ENCODE measurements at places on chromosomes 5 and 9. TPM values are rescaled to one million over a fixed set of nuclear protein-coding genes. Genes with fewer than 3 reads are reported as not detected.

- no peak for DNase-seq
Measured at GRCh38 chr9:445033-445432, 230.4 kb downstream of the DOCK8 start.

GRCh38 chr9:91119142-91119541 is 242.6 kb downstream of the AUH start:
- DNase-seq: peak; percentile 70

GRCh38 chr5:337563-338130 is 16.1 kb downstream of the AHRR start:
- DNase-seq: no peak

GRCh38 chr5:67206461-67206860 is 9.9 kb upstream of the CD180 start:
- no peak for DNase-seq

- DNase-seq: no peak
Measured at GRCh38 chr5:137888863-137889759, at the start of gene PKD2L2. PKD2L2 (plus strand) TSS chr5:137889457; CDS start chr5:137889492, 35 bp downstream.

DNA sequence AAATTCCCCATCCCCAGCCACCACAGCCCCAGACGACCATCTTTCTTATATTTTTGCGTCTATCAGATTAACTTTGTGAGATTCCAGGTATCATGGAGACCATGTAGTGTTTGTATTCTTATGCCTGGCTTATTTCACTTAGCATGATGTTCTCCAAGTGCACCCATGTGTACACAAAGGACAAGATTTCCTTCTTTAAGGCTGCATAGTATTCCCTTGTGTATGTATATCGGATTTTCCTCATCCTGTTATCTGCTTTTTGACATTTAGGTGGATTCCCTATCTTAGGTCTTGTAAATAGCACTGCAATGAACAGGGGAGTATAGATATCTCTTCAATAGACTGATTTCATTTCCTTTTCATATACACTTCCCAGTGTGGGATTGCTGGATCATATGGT is 5.3 kb upstream of the TAF11L2 start:
- no peak for DNase-seq

DNA sequence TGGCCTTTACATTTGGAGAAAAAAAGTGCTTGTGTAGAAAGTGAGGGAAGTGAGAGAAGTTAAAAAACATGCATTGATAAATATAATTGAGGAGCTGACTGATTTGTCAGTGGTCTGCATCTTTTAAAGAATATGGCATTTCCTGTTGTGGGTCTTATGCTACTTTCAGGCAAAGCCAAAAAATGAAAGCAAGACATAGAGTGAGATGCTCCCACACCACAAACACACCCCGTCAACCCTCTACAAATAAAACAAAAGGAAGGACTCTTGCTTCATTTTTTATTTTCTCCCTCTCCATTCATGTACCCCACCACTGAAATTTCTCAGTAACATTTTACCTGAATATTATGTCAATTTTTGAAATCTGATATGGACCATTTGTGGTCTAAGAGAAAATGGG is 22.1 kb upstream of the PLCXD3 start:
- no peak for DNase-seq

GRCh38 chr9:80873861-80874260 is 815.5 kb downstream of the TLE1 start:
- no peak for DNase-seq

DNA sequence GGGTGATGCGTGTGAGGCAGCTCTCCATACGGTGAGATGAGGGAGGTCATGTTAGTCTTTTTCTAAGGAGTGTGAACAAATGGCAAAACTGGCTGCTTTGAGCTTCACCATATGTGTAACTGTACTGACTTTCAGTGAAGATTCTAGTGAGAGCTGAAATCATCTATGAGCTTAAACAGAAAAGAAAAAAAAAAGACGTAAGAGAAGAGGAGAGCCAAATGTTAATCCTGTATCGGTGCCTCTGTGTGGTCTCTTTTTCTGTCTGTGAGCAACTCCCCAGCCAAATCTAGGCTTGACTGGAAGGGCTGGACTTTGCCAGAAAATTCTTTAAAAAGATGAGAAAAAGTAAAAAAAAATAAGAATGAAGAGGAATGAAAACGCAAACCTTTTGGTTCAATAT is 209.7 kb upstream of the TUT7 start:
- DNase-seq: no peak

DNA sequence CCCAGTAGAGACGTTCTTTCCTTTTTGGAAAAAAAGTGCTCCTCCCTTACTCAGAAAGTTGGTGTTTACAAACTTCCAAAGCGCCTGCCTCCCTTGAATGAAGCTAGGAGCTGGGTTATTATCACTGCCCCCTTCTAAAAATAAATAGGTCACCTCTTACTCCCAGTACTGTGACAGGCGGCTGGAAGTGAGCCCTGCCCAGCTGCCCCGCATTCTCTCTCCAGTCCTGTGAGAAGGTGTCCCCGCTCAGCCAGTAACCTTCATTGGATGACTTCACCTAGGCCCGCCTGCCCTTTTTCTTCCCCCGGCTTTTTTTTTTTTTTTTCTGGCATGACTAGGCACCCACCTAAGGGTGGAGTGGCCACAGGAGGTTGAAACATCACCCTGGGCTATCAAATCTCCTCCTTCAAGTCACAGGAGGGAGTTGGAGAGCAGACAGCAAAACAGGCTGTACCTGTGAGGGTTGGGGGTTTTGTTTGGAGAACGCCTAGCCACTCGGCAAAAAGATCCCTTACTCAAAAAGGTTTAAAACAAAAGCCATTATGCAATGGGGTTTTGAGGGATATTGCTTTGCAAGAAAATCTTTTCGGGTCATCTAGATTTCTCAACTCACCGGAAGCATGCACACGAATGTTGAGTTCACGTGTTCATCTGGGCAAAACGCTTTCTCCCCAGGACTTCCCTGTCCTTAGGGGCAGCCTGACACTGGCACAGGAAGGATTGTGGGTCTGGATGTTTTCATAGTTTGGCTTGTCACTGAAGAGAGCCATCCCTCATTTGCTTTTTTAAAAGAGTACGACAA is 43.3 kb upstream of the ZNF622 start:
- DNase-seq: no peak

Gene ASPN
- not detected for total RNA-seq

Gene OR1Q1
- total RNA-seq: not detected

Gene PCDHA8
- total RNA-seq: 0.13 TPM

Gene OSMR
- 26.4 TPM for total RNA-seq

Gene GLRA1
- total RNA-seq: not detected
